ENCODE measurements at places on chromosomes 1 and 21.

GRCh38 chr1:21489146-21489545 is 20.1 kb upstream of the ALPL start:
- DNase-seq: no peak

- no peak for DNase-seq
These were observed 1756.5 kb downstream of the NCAM2 start for GRCh38 chr21:22754746-22755145.

DNA sequence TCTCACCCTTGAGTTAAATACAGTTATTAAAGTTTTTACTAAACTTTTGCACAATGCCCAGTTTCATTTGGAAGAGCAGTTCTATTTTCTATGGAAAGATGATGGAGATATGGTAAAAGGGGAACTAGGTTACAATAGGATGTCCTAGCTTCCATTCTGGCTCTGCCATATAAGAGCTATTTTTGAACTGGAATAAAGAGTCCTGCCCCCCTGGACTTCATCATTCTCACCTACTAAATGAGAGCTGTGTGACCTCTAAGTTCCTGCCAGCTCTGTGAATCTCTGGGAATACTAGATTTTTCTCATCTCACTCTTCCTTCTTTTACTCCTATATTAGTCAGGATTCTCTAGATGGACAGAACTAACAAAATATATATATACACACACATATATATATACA is 106.3 kb downstream of the PRRX1 start:
- DNase-seq: no peak

DNA sequence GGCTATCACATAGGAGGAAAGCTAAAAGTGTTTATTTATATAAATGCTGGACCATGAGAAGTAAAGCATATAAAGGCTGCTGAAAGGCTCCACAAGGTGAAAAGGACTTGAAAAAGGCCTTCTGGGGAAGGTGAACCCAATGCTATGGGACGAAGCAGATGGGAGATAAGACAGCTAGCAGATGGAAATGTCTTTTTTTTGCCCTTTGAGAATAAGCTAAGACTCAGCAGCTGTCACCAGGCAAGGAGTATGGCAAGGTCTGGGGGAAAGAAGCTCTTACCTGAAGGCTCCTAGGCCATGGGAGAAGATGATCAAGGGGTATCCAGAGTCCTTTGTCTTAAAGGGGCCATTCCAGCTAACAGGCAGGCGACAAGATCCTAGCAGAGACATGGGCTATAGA is 9.9 kb downstream of the PAFAH2 start:
- DNase-seq: no peak

GRCh38 chr21:41365377-41366107 is 3.7 kb downstream of the MX2 start:
- no peak for DNase-seq

DNA sequence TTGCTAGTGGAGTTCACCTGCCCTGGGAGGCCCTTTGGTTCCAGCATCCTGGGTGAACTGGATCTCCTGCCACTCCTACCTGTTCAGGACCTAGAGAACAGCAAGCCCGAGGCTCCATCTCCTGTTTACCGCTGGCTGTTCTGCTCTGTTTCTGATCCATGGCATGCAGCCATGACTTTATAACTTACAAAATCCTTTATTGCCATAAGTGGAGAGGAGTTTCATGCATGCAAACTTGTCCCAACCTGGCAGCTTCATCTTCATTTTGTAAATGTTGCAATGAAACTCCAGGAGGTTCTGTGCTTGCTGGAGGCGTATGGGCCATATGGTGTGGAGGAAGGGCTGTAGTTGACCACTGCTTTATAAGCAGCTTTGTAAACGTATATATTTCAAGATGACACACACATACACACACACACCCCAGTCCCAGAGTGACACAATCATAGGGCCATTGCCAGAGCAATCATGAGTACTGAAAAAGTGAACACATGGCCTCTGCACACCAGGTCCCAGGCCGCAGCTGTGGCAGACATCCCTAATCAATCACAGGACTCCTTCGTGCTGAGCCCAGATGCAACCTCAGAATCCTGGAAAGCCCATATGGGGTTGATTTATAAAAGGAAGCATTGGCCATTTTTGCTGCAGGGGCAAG is 69.0 kb downstream of the UBIAD1 start:
- DNase-seq: no peak

DNA sequence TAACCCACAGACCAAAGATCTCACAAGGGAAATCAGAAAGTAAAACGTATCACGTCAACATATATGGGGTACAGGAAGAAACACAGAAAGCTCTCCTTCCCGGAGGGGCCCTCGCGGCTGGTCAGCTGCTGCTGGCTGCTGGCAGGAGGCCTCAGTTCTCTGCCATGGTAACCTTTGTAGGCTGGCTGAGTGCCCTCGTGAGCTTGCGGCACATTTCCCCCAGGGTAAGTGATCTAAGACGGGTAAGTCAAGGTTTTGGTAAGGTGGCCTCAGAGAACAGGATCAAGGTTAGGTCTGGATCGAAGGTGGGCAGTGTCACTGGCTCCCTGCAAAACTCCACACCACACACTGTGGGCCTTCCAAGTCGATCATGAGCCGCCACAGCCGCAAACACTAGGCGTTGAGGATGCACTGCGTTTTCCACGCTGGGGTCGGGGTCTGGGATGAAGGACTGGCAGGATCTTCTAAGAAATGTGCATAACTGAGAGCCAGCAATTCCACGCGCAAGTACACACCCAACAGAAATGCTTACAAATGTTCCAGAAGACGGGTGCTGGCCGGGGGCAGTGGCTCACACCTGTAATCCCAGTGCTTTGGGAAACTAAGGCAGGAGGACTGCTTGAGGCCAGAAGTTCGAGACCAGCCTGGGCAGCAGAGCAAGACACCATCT is 33.9 kb downstream of the WDR4 start:
- no peak for DNase-seq

- DNase-seq: no peak
These were observed 18.2 kb downstream of the MYOM3 start for GRCh38 chr1:24093732-24094131.

DNA sequence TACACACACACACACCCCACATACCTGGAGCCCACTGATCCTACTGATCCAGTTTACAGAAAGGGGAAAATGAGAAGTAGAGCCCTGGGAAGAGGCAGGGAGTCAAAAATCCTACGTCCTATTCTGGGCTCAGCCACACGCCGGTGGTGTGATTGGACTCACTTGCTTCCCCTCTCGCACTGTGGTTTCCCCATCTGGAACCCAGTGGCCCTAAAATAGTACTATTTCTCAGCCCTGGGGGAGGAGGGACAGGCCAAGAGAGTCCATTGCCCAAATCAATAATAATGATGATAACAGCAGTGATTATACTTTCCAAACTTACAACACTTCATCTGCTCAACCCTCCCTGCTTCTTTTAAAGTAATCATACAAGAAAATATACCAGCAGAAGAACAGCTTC is 2.9 kb upstream of the PIGR start:
- no peak for DNase-seq

GRCh38 chr1:109527846-109528695 is 11.6 kb upstream of the GPR61 start:
- no peak for DNase-seq

- no peak for DNase-seq
These were observed 446.9 kb downstream of the NEGR1 start for GRCh38 chr1:71835442-71835813.

DNA sequence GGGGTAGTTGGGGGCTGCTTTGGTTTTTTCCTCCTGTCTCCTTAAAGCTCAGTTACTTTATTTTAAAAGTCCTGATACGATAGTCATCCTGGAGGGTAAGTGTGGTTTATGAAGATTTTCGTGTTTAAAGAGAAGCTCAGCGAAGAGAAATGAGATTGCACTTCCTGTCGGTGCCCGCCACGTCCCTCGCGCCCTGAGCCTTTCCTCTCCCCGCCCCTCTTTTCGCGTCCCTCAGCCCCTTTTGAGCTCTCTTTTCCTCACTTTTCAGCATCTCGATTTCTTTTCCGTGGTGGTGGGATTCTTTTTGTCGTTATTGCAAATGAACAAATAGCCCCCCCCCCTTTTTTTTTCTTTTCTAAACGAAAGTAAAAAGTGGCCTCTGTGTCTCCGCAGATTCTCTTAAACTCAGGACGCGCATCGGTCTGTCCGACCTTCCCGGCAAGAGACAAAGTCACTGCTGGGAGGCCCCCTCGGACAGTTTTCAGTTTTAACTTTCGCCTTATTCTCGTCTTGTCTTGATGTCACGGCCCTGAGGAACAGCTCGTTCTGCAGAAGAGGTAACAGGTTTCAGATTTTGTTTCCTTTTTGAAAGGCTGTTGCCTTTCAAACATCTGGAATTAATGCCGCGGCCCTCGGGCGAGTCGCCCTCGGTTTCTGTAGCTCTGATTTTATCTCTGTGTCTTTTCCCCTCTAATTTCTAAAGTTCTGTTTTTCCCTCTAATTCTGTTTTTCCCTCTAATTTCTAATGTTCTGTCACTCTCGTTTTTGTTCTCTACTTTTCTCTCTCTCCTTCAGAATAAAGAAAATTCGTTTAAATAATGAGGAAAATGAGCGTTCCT is 1.0 kb upstream of the DMRTA2 start:
- no peak for DNase-seq

GRCh38 chr1:244395965-244396364 is 55.7 kb downstream of the ADSS2 start:
- no peak for DNase-seq

GRCh38 chr1:227016990-227017389 is 76.9 kb downstream of the COQ8A start:
- no peak for DNase-seq

DNA sequence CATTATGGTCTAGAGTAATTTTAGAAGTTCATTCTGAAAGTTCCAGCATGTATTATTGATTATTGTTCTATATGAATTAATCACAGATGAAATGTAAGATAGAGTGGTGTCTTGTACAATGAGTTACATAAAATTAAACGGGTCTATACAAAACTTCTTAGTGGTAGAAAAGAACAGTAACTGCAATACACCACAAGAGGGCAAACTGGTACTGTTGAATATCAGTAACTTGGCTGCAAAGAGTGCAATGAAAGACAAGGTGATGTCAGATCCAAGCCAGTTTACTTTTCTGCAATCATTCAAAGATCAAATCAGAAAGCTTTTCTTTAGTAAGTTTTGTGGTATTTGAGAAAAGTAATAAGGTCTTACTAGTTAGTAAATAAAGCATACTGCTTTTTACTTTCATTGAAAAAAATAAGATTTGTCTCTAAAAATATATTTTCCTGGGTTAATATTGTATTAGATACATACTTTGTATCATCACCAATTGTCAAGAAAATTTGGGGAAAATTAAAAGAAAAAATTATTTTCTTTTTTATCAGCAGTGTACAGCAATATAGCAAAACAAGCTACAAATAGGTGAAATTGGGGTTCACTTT is 66.4 kb upstream of the BTG3 start:
- no peak for DNase-seq

- no peak for DNase-seq
These were observed 35.3 kb downstream of the EPHB2 start for GRCh38 chr1:22745669-22746585.

DNA sequence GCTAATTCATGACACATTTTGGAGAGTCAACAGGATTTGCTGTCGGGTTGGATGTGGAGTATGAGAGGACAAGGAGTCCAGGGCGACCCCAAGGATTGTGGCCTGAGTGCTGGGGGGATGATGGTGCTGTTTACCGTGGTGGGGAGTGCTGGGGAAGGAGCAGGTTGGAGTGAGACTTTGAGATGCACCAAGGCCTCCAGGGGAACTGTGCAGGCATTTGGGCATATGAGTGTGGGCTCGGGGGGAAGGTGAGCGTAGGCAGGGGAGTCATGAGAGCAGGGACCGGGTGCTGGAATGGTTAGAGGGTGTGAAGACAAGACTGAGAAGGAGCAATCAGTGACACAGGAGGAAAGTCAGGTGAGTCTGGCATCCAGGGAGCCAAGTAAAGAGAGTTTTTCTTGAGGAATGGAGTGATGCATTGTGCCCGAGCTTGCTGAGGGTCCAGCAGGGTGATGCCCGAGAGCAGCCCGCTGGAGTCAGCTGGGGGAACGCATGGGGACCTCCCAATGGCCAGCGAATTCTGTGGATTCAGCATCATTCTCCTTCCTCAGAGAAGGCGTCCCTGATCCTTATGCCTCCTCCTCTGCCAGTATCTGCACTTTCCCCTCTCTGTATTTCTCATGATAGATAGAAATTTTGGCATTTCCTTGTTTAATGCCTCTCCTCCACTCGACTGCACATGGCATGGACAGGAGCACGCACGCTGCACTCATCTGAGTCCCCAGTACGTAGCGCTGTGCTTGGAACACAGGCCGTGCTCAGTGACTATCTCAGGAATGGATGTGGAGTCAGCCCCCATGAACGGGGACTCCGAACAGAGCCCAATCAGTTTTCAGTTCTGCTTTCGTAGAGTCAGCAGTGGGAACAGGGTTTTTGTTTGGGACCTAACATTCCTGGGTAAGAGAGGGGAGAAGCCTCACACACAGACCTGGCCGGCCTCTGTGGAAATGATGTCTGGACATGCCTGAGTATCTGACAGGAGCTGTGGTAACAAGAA is 52.1 kb upstream of the ETV3 start:
- DNase-seq: no peak

DNA sequence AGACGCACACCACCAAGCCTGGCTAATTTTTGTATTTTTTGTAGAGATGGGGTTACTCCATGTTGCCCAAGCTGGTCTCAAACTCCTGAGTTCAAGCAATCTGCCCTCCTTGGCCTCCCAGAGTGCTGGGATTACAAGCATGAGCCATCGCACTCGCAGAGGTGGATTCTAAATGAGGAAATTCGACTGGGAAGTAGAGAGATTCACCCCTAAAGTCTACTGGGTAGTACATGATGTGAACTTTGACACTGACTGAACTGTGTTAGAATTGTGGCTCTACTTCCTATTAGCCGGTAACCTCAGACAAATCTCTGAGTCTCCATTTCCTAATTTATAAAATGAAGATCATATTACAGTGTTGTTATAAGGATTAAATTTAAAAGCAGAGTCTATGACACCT is 276.0 kb upstream of the NR5A2 start:
- no peak for DNase-seq

GRCh38 chr1:4599951-4600481 is 54.4 kb upstream of the AJAP1 start:
- DNase-seq: no peak

DNA sequence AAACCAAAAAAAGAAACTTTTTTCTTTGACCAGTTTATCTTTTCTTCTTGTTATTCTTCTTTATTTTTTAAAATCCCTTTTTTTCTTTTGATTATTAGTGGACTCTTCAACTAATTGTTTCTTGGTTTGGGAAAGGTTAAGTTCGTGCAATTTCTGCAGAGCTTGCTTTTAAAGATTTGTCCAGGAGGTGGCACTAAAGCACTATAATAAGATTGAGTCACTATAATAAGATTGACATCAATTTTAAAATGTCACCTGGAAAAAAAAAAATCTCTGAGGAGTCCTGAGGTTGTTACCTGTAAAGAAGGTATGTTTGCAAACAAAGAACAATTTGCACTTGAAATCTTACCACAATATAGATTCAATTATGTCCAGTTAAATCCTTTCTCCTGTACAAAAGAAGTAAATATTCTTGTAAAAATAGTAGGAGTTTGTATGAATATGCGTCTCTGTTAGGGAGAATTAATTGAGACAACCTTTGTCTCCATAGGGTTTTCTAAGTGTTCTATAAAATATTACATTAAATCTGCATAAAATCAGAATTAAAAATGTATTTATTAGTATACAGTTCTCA is 166.7 kb downstream of the ADGRL4 start:
- no peak for DNase-seq

- DNase-seq: no peak
These were observed 12.9 kb downstream of the MYOG start for GRCh38 chr1:203072911-203073310.

GRCh38 chr1:83761167-83762038 is 237.5 kb downstream of the TTLL7 start:
- no peak for DNase-seq

GRCh38 chr21:38242061-38242460 is 14.7 kb upstream of the KCNJ15 start:
- no peak for DNase-seq

Data from stimulated activated CD8-positive, alpha-beta memory T cell treated with anti-CD3 and anti-CD28 coated beads, Interleukin-4, amount 100 ng/mL, for 1 hour (primary cell).